Type B pancreatic cell (in vitro differentiated cells): ENCODE measurements at places on chromosomes 13 and 19.

DNA sequence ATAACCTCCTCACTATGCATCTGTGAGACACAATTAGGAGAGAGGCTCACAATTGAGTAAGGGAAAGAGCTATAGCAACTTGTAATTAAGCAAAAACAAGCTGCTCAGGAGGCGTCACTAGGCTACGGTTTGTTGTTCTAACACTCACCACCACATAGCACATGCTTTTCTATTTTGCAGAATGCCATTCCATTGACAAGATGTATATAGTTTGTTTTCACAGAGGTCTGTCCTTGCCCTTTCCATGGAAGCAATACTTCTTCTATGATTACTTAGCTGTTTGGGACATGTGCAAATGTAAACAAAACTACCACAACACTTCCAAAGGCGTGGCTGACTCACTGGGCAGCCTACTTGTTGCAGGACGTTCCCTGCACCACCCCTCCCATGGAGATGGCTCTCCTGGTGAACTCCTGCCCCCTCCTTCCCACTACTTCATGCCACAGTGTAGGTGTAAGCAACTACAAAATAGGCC lies 33.9 kb upstream of the FAM216B start:
- DNase-seq: no peak

DNA sequence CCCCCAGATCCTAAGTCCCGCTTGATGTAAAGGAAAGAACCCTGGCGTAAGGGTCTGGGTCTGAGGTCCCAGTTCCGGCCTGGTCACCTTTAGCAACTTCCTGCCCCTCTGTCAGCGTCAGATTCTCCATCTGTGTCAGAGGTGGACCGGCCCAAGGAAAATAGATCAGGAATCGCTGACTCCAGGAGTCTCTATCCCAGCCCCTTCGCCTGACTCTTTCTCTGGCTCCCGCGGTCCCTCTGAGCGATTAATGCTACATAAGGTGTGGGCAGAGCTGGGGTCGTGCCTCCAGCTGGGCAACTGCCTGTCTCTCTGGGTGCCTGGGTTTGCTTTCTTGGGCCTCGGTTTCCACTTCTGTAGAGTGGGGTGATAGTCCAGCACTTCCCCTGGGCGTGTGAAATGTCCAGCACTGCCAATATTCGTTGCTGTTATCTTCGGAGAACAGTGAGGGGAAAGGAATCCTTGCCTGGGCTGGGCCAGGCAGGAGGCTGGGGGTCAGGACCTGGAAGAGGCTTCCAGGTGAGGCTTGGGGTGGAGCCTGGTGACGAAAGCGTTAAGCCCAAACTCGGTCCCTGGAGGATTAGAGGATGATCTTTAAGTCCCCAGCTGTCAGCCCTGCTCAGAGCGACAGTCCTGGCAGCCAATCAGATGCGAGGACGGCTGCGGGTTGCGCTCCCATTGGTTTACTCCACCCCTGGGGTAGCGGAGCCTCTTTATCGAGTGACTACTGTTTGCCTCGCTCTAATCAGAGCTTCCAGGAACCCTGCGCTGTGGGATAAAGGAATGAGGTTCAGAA lies 767 bp downstream of the ABCA7 start:
- DNase-seq: no peak

- DNase-seq: no peak
Observed at GRCh38 chr13:99693351-99693750, 192.1 kb downstream of the TM9SF2 start.

DNA sequence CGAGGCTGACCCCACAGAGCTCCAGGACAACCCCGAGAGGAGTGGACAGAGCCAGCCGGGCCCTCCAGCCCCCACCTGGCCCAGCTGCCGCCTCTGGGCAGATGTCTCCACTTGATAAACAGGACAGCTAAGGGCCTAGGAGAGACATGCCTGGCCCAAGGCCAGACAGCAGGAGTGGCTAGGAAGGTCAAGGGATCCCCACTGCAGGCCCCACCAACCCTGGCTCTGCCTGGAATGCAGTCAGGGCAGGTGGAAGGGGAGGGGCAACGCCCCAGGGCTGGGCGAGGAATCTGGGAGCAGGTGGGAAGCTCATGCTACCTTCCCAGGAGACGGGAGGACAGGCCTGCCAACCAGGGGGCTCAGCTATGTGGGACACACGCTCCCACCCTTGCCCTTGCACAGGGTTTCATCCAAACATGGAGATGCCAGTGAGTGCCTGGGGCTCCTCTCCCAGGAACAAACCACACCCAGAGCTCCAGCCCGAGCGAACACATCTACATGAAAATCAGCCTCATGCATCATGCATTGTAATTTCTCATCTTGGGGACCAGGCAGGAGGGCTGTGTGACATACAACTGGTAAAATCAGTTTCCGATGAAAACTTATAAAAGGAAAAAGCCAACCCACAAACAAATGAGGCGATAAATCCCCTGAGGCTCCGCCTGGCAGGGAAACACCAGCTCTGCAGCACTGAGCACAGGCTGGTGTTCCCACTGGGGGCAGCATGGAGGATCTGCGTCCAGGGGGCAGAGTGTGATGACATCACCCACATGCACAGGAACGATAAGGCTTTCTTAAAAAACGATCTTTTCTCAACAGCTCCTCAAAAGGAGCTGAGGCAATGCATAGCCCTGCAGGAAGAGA lies 25.0 kb downstream of the SH3GL1 start:
- DNase-seq: no peak

DNA sequence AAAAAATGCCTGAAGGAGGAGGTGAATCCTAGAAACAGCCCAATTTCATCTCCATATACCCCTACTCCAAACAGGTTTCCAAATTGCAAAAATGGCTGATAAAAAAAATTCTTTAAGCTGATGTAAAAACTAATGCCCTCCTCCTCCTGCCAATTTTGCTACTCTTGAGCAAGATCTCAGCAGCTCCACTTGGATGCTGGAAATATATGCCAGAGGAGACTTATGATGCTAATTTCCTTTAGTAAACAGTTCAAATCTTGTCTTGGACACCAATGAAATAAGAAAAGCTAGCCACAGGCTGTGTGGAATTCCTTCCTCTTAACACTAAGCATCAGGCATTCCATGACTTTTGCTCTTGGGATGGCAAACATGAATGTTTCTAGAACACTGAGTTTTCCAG lies 67.5 kb downstream of the INSR start:
- no peak for DNase-seq

GRCh38 chr13:23695196-23695595 lies 125.0 kb downstream of the TNFRSF19 start:
- DNase-seq: no peak

DNA sequence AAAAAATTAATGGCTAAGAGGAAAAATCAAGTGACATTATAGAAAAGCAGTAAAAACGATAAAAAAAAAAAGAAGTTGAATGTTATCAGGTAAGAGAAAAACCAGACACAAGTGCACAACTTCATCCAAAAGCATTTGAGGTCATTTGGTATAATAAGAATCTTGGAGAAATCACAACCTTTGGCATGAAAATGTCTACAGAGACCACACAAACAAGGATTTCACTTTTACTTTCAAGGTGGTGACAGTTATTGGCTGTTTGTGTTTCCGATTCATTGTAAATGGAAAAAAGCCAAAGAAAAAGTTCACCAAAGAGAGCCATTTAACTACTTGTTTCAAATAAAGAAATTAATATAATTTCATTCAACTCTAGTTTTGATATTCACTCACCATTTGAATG lies 1193.5 kb downstream of the PCDH9 start:
- no peak for DNase-seq

DNA sequence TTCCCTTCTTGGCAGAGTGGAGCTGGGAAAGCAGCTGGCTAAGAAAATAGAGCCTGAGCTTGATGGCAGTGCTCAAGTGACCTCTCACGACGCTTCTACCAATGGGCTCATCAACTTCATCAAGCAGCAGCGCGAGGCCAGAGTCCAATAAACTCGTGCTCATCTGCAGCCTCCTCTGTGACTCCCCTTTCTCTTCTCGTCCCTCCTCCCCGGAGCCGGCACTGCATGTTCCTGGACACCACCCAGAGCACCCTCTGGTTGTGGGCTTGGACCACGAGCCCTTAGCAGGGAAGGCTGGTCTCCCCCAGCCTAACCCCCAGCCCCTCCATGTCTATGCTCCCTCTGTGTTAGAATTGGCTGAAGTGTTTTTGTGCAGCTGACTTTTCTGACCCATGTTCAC lies 4.3 kb upstream of the PDCD2L start:
- DNase-seq: no peak

DNA sequence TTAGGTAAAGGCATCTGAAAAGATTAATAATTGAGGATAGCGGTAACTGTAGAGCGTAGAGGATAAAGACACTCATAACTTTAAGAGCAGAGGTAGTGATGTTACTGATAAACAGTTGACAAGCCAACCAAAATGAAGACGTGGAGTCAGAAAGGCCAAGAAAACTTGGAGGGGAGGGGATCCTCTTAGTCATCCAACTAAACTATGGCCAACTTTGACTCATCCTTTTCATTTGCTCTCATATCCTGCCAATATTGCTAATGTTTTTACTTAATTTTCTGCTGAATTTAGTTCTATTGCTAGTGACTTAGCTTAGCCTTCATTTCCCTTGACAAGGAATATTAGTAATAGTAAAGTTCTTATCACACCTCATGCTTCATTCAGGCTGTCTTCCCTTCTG lies 13.4 kb downstream of the ITGBL1 start:
- DNase-seq: no peak

GRCh38 chr13:72458701-72459100 lies 268.7 kb downstream of the MZT1 start:
- DNase-seq: no peak

DNA sequence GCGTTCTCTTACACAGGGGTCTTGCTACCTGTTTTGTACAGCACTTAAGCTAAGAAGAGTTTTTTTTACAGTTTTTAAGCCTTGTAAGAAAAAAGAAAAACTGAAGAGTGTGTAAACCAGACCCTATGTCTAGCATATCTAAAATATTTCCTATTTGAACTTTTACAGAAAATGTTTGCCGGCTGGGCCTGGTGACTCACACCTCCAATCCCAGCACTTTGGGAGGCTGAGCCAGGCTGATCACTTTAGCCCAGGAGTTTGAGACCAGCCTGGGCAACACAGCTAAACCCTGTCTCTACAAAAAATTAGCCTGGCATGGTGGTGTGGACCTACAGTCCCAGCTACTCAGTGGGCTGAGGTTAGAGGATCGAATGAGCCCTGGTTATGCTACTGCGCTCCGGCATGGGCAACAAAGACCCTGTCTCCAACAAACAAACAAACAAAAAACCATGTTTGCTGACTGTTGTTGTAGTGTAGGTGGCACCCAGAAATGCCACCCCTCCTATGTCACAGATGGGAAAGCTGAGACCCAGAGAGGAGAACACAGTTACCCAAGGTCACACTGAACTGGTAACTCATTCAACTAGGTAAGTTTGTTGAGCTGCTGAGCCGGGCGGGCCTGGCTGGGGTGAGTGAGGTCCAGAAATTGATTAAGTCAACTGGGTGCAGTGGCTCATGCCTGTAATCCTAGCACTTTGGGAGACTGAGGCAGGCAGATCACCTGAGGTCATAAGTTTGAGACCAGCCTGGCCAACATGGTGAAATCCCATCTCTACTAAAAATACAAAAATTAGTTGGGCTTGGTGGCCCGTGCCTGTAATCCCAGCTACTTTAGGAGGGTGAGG lies 1.9 kb upstream of the VASP start:
- no peak for DNase-seq

- DNase-seq: no peak
Observed at GRCh38 chr19:57053401-57053800, 66.4 kb upstream of the USP29 start.

- no peak for DNase-seq
Observed at GRCh38 chr19:3295581-3295980, 70.8 kb upstream of the NFIC start.

DNA sequence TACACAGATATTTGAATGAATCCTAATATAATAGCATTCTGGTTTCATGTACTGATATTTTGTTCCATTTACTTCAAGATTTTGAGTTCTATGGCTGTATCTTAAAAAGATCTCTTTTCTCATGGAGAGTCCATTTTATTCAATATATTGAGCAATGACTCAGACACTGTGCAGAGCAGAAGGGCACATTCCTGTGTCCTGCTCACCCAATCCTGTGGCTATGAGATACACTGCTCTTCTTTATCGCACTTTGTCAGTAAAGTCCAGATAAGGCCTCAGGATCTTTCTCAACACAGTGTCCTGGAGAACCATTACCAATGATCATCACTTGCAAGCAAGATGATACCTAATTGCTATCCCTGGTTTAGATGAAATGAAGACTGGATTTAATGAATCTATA lies 155.0 kb downstream of the CYSLTR2 start:
- no peak for DNase-seq

- no peak for DNase-seq
Observed at GRCh38 chr13:34816245-34816884, 125.7 kb upstream of the NBEA start.

- DNase-seq: no peak
Observed at GRCh38 chr19:574658-575526, 2.5 kb downstream of the BSG start.

DNA sequence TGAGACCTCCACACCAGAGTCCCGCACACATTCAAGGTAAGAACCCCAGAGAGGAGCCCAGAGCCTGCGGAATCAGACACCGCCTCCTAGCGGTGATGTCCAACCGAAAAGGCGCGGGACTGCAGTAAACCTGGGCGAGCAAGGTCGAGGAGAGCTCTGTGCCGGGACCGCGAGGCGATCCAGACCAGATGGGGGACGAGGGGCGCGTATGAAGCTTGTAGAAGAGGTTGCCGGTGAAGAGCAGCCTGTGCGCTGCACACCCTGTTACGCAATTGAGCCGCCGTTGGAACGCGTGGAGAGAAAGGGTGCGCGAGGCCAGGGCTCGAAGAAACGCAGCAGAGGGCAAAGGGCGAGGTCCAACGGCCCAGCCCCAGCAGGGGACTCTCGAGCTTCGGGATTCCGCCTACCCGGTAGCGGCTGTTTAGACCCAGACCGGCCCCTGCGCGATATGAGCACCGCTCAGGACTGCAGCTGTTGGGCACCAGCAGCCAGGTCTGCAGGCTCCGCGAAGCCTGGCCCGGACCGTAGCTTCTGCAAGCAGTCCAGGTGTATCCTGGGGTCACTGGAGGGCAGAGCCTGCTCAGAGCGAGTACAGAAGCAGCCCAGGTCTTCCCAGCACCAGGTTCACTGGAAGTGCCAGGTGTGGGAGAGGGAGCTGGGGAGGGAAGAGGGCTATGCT lies 65.9 kb upstream of the ZNF599 start:
- peak; percentile 71 for DNase-seq

GRCh38 chr19:30790056-30790680 lies 418.0 kb downstream of the ZNF536 start:
- no peak for DNase-seq

GRCh38 chr13:114282041-114282670 lies 755 bp downstream of the UPF3A start:
- peak; percentile 74 for DNase-seq
